Stimulated activated CD4-positive, alpha-beta T cell treated with anti-CD3 and anti-CD28 coated beads, Interleukin-1b, Interleukin-23, amount 100 ng/mL, for 24 hours (primary cell): ENCODE measurements at places on chromosomes 6 and 20.

- no peak for DNase-seq
Measured at GRCh38 chr6:147759536-147759935, 251.0 kb downstream of the SAMD5 start.

DNA sequence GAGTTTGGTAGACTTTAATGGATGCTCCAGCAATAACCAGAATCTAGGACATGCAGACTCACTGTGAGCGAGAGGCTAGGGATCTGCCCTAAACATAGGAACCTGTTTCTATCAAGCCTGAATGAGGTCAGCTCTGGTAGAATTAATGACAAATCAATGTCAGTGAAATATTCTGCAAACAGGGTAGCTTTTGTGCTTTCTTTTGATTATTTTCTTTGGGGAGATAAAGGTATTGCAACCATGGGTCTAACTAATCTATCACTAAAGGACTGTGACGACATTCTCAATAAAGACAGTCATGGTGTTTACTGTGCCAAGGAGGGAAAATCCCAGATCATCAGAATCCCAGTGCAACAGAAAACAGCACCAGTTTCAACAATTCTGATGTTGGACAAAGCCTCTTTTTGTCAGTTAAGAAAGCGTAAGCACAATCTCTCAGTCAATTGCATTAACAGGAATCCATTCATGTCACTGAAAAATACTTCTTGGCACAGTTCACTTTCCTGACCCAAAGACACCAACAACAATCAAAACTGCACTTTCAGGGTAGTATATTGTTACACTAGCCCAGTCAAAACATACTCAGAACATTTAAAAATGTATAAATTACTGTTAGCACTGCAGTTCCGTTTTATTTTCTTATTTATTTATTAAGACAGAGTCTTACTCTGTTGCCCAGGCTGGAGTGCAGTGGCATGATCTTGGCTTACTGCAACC, 36.8 kb upstream of the SMIM29 start:
- DNase-seq, result no peak

- no peak for DNase-seq
Measured at GRCh38 chr20:13632431-13632830, 6.3 kb downstream of the TASP1 start.

- no peak for DNase-seq
Measured at GRCh38 chr6:7507600-7507999, 33.9 kb upstream of the DSP start.

DNA sequence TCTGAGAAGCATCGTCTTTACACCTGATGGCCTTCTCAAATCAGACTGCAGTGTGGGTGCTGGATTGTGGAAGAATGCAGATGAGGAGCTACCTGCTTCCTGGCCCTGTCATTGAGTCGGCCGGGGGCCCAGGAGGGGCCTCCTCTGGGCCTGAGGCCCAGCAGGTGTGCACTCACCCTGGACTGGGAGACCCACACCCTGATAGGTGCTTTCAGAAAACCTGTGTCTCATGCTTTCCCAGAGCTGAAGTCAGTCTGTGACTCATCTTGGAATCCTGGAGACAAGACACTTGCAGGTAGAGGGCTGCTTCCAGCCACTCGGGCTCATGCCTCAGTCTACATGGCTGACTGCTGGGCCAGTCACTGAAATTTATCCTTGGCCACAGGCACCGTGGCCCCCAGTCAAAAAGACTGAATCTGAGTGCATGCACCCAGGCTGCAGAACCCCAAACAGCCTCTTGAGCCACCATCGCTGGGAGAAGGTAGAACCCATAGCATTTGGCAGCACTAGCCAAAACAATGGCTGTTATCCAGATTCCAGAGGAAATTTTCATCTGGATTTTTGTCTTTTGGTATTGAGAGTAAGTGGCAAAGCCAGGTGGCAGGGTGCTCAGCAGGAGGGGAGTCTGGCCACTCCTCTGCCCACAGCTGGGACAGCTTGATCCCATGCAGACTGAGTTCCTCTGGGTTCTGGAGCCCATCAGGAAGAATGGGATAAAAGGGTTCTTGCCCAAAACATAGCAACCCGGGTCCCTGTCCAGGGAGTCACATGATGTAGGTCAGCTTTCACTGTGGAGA, 182.0 kb upstream of the CST7 start:
- no peak for DNase-seq

DNA sequence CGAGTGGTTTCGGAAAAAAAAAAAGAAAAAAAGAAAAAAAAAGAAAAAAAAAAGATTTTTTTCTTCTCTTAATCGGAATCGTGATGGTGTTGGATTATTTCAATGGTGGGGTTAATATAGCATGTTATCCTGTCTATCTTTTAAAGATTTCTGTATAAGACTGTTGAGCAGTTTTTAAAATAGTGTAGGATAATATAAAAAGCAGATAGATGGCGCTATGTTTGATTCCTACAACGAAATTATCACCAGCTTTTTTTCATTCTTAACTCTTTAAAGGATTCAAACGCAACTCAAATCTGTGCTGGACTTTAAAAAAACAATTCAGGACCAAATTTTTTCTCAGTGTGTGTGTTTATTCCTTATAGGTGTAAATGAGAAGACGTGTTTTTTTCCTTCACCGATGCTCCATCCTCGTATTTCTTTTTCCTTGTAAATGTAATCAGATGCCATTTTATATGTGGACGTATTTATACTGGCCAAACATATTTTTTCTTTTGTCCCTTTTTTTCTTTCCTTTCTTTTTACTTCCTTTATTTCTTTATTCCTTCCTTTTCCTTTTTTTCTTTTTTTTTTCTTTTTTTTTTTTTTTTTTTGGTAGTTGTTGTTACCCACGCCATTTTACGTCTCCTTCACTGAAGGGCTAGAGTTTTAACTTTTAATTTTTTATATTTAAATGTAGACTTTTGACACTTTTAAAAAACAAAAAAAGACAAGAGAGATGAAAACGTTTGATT, 3.6 kb downstream of the SOX4 start:
- DNase-seq, result no peak

DNA sequence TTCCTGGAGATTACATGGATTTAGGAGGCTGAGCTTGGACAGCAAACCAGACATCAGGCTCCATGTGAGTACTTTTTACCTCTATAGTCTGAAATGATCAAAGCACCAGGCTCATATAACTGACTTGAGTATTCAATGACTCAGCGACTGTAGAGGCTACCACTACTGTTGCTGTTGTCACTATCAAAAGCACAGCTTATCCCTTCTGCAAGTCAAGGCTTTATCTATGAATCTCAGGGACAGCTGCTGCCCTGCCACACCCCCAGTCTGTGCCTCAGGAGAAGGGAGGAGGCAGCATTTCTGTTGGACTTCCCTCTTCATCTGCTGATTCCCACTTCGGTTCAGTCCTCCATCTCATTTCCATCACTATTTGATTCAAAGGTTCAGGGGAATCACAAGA, 80.5 kb upstream of the CNR1 start:
- DNase-seq, result no peak

GRCh38 chr6:137731960-137732616, 135.0 kb upstream of the TNFAIP3 start:
- no peak for DNase-seq

DNA sequence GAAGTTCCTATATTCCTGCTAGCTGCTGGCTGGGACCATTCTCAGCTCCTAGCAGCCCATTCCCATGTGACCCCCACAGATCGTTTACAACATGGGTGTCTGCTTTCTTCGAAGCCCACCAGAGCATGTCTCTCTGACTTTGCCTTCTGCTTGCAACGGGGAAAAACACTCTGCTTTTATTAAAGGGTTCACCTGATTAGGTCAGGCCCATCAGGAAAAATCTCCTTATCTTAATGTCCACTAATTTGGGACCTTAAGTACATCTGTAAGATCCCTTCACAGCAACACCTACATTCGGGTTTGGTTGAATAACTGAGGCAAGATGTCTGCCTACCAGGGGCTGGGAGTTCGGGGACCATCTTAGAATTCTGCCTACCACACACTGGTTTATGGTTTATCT, 496.9 kb downstream of the CDKAL1 start:
- DNase-seq, result no peak

GRCh38 chr6:37700620-37700973, 2.9 kb upstream of the MDGA1 start:
- DNase-seq, result no peak

DNA sequence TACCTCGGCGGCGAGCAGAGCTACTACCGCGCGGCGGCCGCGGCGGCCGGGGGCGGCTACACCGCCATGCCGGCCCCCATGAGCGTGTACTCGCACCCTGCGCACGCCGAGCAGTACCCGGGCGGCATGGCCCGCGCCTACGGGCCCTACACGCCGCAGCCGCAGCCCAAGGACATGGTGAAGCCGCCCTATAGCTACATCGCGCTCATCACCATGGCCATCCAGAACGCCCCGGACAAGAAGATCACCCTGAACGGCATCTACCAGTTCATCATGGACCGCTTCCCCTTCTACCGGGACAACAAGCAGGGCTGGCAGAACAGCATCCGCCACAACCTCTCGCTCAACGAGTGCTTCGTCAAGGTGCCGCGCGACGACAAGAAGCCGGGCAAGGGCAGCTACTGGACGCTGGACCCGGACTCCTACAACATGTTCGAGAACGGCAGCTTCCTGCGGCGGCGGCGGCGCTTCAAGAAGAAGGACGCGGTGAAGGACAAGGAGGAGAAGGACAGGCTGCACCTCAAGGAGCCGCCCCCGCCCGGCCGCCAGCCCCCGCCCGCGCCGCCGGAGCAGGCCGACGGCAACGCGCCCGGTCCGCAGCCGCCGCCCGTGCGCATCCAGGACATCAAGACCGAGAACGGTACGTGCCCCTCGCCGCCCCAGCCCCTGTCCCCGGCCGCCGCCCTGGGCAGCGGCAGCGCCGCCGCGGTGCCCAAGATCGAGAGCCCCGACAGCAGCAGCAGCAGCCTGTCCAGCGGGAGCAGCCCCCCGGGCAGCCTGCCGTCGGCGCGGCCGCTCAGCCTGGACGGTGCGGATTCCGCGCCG, 994 bp downstream of the FOXC1 start:
- DNase-seq, result no peak

- DNase-seq, result no peak
Measured at GRCh38 chr6:111038534-111039252, 48.6 kb upstream of the SLC16A10 start.

- no peak for DNase-seq
Measured at GRCh38 chr20:51837436-51837835, 35.1 kb upstream of the SALL4 start.

GRCh38 chr6:124495665-124496190, 466.5 kb upstream of the RNF217 start:
- DNase-seq, result no peak

DNA sequence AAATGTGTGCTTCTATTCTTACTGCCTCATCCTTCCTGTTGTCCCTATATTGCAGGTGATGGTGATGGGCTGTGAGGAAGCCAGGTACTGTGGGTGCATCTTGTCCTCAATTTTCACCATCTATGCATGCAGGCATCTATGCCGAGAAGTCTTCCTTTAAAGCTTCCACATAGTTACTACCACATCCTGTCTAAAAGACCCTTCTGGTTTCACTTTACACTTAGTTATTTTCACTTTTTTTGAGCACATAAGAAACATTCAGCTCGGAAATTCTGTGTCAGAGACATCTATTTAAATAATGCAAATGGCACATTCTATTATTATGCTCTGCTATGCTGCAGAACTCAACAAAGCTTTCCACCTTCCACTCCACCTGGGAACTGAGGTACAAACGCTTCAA, 28.2 kb upstream of the FABP7 start:
- no peak for DNase-seq

GRCh38 chr6:144149894-144150709, at the start of gene STX11:
STX11 (plus strand) TSS chr6:144150517; CDS start chr6:144186628, 36,111 bp downstream.
- DNase-seq, result peak; percentile 70

DNA sequence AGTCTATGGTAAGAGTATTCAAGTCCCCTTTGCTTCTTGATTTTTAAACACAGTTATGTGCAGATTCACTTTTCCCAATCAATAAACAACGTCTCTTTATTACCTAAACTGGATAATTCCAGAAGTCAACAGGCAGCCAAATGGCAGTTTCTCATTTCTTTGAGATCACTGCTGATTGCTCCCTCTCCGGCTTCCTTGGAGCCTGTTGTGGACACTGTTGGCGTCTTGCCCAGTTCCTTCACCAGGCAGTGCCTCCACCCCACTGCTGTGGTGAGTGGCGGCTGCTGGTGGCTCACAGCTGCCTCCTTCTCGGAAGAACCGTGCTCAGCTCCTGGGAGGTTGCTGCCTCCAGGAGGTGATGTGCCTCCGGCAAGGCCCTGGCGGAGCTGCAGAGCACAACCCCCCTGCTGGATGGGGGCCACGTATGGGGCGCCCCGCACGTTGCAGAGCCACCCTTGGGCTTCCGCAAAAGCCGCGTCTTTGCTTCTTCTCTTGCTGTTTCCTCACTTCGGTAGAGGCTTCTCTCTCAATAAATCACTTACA, 105.1 kb upstream of the CNKSR3 start:
- DNase-seq, result no peak

- DNase-seq, result no peak
Measured at GRCh38 chr6:35752330-35752729, 15.5 kb downstream of the ARMC12 start.

DNA sequence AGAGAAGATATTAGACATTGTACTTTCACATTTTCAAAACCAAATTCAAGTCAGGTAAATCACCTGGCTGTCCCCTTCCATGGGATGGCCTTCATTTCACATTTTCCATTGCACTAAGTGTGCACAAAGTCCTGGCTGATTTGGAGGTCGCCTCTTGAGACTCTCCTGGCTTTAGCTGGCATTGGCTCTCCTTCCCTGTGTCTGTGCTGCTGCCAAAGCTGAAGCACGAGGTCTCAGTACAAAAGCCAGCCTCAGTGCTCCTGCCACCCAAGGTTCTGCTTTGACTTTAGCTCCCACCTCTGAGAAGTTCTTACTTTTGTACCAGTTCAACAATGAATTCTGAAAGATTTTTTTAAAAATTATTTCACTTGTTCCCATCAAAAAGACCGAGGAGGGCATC, 289.2 kb upstream of the CNR1 start:
- no peak for DNase-seq

DNA sequence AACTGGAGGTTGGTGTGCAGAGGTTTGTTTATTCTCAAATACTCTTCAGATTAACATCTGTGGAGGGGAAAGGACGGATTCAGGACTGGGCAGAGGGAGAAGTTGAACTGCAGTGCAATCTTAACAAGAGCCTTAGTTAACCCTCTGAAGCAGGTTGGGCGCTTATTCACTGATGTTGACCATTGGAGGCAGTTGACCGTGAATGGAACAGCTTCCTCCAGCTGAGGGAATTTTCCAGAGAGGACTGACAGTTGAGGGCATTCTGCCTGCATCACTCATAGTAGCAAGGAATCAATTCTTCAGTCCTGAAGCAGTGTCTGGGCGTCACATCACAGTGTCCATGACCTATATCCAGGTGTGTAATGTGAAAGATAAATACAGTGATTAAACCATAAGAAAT, 80.9 kb downstream of the PLCB4 start:
- no peak for DNase-seq

DNA sequence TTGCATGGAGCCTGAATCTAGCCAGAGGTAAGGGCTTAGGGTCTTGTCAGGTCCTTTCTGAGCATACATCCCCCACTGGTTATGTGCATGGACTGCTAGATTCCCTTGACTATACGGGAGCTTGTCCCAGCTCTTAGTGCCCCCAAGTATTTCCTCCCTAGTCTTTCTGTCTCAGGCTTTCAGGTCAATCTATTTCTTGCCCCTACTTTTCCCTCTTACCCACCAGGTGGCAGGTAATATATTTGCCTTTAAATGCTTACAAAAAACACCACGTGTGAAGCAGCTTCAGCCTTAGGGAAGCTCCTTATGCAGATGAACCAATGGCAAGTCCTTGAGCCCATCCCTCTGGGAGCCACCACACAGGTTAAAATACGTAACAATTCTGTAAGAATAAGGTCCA, 454.2 kb downstream of the GRIK2 start:
- no peak for DNase-seq

GRCh38 chr6:145632971-145633370, 102.3 kb downstream of the EPM2A start:
- DNase-seq, result no peak
